Nephron progenitor cell (in vitro differentiated cells): ENCODE measurements at places on chromosomes 3 and 15.

DNA sequence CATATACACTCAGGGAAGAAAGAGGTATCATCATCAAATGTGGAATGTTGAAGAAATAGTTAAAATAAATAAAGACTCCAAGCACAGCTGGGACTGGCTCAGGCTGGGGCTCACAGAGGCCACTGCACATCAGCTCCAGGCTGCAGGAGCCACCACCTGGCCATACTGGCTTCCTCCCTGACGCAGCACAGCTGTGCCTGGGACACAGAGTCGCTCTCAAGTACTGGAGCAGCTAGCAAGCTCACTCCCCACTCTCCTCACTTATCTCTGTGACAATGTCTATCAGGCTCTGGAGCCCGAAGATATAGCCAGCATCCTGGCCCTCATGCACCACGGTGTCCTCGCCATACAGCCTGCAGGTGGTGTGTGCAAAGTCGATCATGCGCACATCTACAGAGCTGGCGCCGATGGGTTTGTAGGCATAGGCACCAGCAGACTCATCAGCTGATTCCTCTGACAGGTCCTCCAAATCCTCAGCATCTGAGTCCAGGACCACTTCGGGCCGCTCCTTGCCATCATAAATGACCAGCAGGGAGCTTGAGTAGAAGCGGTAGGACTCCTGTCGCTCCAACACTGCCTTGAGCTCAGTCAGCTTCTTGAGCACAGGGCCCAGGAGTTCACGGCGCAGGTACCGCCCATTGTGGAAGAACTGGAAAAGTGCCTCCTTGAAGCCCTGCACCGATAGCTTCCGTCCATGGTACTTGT is 2.5 kb upstream of the NCKIPSD start:
- no peak for DNase-seq

DNA sequence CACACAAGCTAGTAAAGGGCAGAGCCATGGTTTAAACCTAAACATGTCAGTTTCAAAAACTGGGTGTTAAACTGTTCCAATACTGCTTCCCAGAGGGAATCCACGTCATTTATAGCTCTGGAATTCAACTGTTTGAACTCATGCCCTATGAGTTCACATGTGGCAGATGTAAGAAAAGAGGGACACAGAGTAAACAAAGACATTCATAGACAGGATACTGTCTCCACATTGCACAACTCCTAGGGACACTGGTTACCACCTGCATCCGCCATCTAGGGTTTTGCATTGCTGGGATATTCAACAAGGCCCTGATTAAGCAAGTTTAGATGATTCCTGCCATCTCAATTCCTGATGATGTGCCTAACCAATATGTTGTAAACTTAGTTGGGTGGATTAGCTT is 134.1 kb upstream of the COL8A1 start:
- DNase-seq, result no peak

- DNase-seq, result no peak
Observed at GRCh38 chr3:28053759-28054158, 187.7 kb upstream of the CMC1 start.

DNA sequence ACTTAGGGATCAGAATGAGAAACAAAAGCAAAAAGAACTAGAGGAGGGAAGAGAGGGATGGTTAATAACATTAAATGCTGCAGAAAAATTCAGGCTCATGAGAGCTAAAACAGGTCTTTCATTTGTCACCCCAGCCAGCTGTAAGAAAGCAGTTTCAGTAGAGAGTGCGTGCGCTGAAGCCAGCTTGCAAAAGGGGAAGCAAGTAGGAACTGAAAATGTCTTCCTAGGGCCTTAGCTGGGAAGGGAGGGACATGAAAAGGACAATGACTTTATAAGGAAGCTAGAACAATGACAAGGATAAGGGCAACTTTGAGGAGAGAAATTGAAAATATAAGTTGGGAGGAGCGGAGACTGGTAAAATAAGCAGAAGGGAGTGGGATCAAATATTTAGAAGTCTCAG is 3.1 kb downstream of the CIAO2A start:
- DNase-seq, result no peak

DNA sequence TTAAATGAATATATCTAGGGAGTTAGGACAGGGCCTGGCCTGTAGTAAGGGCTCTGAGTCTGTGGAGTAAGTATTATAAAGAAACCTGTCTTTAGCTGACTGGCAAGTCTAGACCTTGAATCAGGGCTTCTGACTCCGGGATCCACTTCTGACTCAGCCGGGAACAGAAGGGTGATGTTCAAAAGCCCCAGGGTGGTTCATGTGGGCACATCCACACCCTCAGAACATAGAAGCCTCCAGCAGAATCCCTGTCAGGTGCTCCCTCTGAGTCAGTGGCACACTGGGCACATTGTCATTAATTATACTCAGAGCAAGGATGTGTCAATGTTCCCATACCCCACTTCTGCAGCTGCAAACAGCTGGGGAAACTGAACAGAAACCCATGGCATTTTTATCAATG is 26.7 kb upstream of the SNRK start:
- DNase-seq, result no peak

- DNase-seq, result no peak
Observed at GRCh38 chr3:119679874-119680273, 2.7 kb upstream of the COX17 start.

DNA sequence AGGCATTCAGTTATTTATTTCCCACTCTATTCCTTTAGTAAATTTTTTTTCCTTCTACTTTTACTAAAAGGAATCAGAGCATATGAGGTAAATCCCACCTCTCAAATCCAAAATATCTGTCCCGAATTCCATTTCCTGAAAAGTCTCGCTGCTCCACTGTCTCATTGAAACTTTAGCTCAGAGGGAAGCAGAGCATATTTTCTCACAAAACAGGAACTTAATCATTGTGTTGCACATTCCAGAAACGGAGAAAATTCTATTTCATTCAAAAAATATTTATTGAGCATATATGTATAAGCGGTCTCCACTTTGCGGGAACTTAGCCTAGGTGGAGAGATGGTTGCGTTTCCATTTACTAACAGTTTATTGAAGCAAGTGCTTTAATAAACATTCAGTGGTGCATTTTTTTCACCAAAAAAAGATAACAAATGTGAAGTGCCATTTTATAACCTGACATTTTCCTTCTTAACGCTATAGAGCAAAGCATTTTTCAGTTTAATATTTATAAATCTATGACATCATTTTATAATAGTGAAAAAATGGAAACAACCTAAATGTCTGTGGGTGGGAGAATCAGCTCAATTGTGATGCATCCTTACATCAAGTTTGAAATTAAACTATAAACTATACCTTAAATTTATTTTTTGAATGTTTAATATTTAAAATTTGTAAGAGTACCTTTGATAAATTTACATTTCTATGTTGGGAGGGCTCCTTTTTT is 67.2 kb upstream of the CSTA start:
- DNase-seq, result no peak

- no peak for DNase-seq
Observed at GRCh38 chr15:95825208-95825607, 505.3 kb upstream of the NR2F2 start.
